ENCODE measurements at places on chromosomes 11 and 22.
A peak's percentile ranks its signal among the peaks of the same experiment; 100 is the strongest.

- no peak for DNase-seq
Measured at GRCh38 chr22:36933629-36934417, 20.4 kb downstream of the CSF2RB start.

GRCh38 chr11:119486016-119486415 lies 63.0 kb upstream of the THY1 start:
- DNase-seq = no peak

DNA sequence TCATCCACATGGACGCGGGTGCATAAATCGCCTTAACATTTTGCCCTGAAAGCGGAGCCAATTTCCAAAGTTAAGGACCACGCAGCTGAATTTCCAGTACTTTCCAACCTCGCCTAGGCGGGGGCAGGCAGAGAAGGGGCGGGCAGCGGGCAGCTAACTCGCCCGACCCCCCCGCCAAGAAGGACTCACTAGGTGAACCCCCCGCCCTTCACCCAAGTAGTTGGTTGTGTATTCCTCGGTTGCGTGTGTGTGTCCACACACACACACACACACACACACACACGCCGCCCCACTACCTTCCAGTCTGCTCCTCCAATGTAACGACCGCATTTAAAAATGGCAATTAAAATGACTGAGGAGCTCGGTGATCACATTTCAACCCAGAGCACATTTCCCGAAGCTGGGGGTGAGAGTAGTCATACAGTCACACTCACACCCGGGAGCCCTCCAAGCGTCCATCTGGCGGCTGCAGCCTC lies 1.4 kb downstream of the TENM4 start:
- DNase-seq = peak; percentile 14

GRCh38 chr22:21624120-21624879 lies 5.5 kb downstream of the YDJC start:
- no peak for DNase-seq

GRCh38 chr11:811446-812245 lies 1.9 kb downstream of the RPLP2 start:
- DNase-seq = no peak

DNA sequence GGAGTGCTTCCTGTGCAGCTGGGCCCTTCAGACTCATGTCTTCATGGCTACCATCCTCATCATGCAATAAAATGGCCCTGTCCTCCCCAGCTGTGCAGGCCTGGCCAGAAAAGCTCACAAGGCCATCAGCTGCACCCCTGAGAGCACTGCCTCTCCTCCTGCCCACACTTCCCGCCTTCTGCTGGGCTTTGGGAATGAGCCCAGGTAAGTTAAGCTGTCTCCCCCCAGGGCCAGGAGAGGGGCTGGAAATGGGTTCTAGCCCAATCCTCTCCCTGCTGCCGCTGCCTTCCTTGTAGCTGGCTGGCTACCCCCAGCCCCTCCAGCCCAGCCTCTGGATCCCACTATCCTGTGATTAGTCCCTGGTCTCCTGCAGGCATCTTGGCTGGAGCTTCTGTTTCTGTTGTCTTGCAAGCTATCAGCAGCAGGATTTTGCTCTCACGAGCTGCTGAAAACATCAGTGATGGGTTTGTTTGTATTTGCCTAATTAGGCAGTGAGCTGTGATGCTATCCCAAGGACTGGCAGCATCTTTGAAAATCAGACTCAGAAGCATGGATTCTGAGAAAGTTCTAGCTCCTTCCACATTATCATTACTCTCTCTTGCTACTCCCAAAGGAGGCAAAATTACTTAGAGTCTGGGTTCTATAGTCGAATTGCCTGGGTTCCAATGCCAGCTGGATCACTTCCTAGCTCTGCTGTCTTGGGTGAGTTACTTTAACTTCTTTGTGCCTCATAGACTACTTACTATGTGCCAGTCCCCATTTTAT lies 168.1 kb downstream of the ST3GAL4 start:
- peak; percentile 16 for DNase-seq

GRCh38 chr22:47197773-47198500 lies 435.5 kb downstream of the TBC1D22A start:
- DNase-seq = no peak

GRCh38 chr11:34072832-34073231 lies 21.3 kb downstream of the CAPRIN1 start:
- no peak for DNase-seq

- no peak for DNase-seq
Measured at GRCh38 chr22:45907996-45908395, 69.0 kb downstream of the WNT7B start.

DNA sequence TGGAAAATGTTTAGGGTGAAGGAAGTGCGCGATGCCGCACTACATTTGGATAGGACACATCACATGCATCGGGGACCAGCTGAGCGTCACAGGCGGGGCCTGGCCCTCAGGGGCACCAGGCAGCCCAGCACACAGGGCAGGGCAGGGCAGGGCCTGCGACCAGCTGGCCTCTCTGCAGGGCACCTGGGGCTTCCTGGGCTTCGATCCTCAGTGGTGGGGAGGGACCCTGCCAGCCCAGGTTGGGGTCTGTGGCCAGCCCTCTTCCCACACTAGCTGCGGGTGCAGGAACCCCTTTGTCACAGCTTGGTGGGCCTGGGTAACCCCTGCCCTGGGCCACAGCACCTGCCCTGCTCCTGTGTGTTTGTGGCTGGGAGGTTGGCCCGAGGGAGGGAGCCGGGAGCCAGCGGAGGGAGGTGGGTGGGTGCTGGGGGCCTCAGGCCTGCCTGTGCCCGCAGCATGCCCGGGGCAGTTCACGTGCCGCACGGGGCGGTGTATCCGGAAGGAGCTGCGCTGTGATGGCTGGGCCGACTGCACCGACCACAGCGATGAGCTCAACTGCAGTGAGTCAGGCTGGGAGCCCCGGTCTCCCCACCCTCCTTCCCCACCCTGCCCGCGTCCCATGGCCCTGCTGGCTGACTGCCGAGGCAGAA lies 37.9 kb downstream of the ST14 start:
- DNase-seq = no peak

DNA sequence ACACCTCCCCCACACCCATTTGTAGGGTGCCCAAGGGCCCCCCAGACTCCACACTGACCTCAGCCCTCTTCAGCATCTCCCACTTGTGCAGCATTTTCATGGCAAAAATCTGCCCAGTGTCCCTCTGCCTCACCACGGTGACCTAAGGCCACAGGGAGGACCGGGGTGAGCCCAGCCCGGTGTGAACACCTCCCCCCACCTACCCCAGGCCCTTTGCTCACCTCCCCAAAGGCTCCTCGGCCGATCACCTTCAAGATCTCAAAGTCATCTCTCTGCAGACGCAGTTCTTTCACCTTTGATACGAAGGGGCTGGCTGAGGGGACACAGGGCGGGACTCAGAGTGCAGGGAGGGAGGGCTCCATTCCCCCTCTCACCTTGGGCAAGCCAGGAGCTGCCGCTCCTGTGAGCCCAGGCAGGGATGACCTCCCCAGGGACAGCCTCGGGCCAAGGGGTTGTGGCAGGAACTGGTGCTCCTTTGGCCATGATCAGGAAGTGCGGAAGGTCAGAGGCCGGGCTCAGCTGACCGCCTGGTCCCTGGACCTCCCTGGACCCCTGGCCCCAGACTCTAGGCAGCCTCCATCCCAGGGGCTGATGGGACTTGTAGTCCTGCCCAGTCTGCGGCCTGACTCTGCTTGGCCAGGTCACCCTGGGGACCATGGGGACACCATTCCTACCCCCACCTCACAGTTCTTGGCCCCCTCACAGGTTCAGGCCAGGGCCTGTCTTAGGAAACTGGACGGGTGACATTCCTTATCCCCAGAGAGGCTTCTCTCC lies 2.7 kb downstream of the CDC42BPG start:
- no peak for DNase-seq

DNA sequence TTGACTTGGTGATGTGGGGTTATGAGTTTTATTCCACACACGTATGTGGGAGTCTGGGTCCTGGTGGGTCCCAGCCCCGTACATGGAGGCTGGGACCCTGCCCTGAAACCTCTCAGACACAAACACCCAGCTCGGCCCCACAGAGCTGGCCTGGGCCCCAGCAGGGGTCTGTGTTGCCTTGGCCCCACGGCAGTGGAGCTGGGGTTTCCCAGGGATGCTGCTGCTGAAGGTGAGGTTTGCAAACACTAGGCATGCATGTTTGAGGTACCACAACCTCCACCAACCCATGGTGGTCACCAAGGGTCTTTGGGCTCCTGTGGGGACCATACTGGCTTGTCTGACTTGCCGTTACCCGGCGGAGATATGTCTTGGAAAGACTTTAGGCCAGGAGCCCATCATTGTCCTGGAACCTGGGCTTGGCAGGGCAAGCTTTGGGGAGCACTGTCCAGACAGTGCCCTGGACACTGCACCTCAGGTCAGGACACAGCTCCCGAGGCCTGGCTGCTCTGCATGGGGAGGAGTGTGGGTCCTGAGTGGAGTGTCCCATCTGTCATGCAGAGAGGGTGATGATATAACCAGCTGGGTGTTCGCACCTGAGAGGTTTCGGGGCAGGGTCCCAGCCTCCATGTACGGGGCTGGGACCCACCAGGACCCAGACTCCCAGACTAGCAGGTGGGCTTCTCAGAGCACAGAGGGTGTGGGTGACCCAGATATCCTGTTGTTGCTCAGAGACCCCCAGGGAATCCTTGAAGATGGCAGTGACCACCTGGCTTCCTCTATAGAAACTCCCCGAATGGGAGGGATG lies 63.3 kb downstream of the KCNQ1 start:
- DNase-seq = no peak

- no peak for DNase-seq
Measured at GRCh38 chr22:48429446-48430020, 1398.1 kb downstream of the BRD1 start.

- DNase-seq = no peak
Measured at GRCh38 chr22:28808716-28809355, 8.5 kb upstream of the XBP1 start.

DNA sequence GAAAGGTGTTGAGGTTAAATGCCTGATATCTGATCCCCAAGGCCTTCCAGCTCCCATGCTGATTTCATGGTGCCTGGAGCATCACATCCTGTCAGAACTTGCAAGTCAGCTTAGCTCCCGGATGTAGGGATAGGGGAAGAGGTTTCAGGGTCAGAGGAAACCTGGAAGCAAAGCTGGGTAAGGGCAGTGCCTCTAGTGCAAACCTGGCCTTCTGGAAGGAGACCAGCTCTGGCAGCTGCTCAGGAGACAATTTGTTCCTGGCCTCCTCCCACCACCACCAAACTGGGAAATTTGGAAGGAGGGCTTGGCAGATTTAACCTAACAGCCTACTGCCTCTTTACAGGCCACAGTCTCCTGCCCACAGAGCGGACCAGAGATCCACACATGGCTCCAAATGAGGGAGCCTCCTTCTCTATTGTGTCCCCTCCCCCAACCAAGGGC lies 9.2 kb upstream of the TSKU start:
- no peak for DNase-seq

DNA sequence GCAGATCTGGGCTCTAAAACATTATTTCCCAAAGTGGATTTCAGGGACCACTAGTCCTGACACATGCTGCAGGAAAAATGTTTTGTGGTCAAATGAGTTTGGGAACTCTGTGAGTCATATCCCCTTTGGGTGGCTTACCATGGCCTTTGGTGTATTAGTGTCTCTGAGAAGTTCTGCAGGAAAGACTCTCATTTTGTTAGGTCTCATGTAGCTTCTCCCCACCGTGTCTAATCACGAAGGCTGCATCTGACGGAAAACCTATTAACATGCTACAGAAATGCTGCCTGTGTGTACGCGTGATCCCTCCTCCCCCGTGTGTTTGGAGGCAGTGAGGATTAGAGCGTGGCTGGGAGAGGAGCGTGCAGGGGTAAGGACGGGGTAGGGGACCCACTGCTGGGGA lies 191.7 kb downstream of the ST3GAL4 start:
- DNase-seq = no peak

- DNase-seq = no peak
Measured at GRCh38 chr11:78248903-78249302, 60.2 kb downstream of the USP35 start.

- DNase-seq = no peak
Measured at GRCh38 chr11:2376751-2377451, at the start of gene CD81. Gene CD81 (plus strand): TSS chr11:2377310. CDS start chr11:2377550, 240 bp downstream.

DNA sequence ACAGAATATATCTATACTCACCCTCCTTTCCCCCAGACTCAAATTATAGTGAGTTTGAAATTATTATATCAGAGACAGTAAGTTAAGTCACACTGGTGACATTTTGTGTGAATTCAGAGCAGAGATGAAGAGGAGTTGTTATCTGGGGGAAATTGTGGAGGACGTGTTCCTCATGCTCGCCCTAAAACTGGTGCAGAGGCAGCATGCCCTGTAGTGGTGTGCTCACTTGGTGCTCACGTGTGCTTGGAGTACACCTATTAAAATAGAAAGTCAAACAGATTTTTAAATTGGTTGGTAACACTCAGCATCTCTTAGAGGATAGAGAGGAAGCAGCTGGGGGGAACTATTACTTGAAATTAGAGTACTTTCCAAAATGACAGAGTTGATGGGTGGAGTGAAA lies 51.6 kb upstream of the ADSL start:
- no peak for DNase-seq

GRCh38 chr11:45289369-45289768 lies 3.2 kb upstream of the SYT13 start:
- no peak for DNase-seq

GRCh38 chr11:13495929-13496328 lies at the start of gene PTH:
Gene PTH (minus strand): TSS chr11:13495997. CDS start chr11:13492855, 3,142 bp downstream.
- no peak for DNase-seq

DNA sequence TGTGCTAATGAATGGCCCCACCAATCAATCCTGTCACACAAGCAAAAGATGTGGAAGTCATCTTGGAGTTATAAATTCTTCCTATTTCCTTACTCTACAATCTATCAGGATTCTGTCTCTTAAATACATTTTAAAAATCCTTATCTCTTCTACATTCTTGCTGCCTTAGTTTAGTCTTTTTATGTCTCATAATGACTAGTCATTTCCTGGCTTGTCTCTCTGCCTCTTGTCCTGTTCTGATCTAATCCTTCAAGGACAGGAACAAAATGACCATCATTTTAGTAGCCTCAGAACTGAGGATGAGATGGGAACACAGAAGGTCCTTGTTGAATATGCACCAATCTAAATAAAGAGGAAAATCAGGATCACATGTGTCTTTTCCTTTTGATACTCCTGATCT lies 56.6 kb upstream of the LIN7C start:
- DNase-seq = no peak

DNA sequence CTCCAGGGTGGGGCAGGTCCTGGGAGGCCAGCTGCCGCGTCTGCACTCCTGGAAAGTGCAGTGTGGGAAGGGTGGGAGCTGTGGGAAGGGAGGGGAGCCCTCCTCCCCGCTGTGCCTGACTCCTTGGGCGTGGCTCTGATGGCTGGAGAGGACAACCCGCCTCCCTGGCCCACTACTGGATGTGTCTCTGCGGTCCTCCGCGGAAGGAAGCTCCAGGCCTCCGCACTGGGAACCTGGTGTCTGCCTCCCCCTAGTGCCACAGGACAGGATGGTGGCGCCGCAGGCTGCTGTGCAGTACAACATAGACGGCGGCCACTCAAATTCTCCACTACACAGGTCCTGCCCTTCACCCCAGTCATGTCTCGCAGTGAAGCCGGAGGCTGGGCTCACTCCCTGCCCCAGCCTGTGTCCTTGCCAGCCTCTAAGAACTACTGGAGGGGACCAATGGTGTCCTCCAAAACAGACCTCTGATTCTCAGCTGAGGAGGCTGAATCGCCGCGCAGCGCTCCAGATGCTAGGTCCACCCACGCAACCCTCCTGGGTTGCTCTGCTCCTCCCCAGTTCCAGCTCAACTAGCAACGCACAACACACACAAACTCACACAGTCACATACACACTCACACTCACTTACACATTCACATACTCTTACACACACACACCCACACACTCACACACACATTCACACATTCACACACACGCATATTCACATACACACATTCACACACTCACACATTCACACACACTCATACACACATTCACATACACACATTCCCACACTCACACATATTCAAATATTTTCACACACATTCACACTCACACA lies 12.4 kb upstream of the DSCAML1 start:
- DNase-seq = peak; percentile 80

GRCh38 chr22:31945971-31946680 lies 1.8 kb downstream of the YWHAH start:
- no peak for DNase-seq
